NCI-H187 (cell line): ENCODE measurements at places on chromosomes 7 and 10.
A peak's percentile ranks its signal among the peaks of the same experiment; 100 is the strongest.

DNA sequence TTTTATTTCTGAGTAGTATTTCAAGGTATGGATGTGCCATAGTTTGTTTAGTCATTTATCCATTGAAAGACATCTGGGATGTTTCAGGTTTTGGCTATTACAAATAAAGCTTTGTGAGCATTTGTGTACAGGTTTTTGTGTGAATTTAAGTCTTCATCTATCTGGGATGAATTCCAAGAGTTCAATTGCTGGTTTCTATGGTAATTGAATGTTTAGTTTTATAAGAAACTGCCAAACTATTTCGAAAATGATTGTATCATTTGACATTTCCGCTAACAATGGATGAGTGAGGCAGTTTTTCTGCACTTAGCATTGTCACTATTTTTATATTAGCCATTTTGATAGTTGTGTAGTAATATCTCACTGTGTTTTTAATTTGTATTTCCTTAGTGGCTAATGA is 99.4 kb downstream of the WDFY4 start:
- DNase-seq: no peak

DNA sequence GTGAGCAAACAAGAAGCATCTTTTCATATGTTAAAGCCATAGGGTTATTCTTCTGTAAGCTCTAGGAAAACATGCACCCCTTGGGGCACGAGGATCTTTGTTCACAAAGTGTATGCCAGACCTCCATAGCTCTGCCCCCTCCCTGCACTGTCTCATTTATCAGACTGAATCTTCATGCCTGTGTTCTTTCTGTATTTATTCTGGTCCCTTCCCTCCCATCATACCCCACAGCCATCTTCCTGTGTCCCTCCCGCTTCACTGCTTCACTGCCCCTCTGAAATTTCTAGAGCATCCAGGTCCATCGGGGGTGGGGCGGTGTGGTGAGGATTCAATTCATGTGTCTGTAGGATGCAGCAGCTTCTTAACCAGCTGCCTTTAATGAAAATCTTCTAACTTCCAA is 7.5 kb downstream of the EPHB6 start:
- no peak for DNase-seq

DNA sequence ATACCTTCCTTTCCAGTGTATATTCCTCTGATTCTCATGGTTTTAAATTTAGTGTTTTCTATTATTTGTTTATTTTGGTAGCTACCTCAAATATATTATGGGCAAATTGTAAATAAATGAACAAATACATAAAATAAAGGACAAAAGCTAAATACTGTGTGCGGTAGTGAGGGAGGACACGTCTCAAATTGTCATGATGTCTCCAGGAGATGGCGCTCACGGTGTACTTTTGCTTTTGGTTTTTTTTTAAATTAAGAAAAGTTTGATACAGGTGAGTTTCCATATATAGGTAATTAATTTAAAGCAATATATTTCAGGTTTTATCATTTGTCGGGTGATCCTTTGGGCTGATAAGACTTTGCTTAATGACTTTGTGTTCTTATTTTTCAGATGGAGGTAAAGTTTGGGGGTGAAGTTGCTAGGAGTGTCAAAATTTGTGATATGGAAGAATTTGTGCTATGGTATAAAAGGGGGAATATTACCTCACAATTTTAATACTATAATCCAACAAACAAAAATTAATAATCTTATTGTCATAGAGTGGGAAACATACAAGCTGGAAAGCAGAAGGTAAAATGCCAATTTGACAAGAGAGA is 68.4 kb upstream of the TMEM229A start:
- no peak for DNase-seq

- no peak for DNase-seq
Measured at GRCh38 chr10:123097039-123097438, 38.7 kb upstream of the HMX3 start.

- no peak for DNase-seq
Measured at GRCh38 chr10:7260412-7260900, 150.4 kb downstream of the SFMBT2 start.

DNA sequence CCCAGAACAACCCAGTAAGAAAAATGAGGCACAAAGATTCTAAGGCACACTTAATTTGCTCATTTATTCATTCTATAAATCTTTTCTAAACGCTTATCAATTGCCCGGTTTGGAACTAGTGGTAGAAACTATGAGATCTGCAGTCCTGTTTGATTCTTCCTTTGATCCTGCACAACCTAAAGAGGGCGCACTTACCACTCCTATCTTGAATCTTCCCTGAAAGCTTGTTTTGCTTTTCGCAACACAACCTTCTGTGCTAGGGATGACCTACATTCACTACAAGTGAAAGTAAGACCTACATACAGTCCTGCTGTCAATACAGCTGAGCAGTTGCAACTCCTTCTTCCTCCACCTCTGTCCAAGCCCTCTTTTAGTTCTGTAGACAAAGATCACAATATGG is 12.6 kb upstream of the ARL4A start:
- DNase-seq: no peak

DNA sequence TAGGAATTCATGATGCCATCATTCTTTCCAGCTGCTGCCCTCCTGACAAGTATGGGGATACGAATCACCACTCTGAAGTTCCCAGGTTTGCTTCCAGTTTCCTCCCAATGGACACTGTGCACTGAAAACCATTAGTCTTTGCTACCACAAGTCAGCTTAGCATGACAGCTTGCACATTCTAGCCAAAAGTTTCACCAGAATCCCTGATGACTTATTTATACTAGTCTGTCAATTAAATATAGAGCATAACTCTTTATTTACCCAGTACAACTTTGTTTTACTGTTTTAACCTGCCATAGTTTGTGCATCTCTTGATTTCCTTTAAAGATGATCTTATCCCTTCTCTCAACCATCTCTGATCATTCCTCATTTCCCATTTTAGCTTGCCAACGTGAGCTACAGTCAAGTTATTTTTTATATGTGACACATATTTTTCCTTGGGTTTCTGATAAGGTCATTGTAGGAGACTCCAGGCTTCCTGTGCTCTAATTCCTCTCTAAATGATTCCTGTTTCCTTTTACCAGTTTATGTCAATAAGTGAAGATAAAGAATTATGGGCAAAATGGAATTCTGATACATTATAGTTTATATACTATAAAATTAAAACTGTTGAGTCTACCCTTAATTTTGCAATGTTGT is 167.5 kb upstream of the MEOX2 start:
- no peak for DNase-seq

DNA sequence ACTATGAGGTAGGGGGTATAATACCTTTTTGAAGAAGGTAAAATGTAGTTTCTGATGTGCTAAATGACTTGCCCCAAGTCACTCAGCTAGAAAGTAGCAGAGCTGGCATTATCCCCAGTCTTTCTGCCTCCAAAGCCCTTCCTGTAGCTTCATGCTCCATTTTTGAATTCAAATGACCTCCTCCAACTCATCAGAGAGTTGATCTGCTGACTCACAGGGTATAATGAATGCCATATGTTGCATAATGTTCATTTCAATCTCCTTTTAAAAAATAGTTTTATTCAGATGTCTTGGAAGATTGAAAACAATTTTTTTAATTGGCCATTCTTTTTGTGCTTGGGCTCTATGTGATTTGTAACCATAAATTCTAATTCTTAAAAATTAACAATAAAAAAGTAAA is 272.8 kb upstream of the IMMP2L start:
- DNase-seq: no peak

- DNase-seq: no peak
Measured at GRCh38 chr7:27714831-27715444, 25.0 kb upstream of the TAX1BP1 start.

DNA sequence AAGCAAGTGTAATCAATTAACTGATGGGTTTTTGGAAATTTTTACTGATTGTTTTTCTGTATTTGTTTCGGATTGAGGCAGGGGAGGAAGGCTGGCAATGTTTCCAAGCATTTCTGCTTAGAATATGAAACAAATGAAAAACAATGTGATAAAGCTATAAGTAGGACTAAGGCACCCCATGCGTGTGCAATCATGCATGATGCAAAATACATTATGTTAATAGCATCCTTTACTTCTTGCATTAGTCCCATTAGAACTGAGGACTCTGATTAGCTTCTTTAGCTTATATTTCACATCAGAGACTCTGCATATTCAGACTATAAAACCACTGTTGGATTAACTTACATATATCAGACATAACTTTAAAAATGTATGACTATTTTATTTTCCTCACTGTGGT is 48.7 kb upstream of the AGMO start:
- DNase-seq: no peak

DNA sequence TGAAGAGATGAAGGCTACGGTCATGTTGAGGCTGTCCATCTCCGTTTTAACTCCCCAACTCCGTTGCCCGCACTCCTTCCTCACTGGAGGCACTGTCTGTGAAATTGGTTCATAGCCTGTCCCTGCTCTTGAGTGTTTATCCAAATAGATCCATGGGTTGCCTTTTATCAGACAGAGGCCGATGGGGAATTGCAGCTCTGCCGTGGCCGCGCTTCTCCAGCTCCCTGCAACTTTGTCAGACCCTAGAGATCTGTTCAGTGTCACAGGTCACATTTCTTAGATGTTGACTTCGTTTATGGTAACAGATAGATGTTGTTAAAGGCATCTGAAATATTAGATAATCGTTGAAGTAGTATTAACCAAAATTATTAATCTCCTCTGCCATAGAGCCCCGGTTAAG is 14.7 kb downstream of the PPP2R2D start:
- no peak for DNase-seq

- no peak for DNase-seq
Measured at GRCh38 chr10:127090138-127090537, 106.3 kb downstream of the INSYN2A start.

- DNase-seq: no peak
Measured at GRCh38 chr7:106065575-106066500, 46.3 kb downstream of the SYPL1 start.

DNA sequence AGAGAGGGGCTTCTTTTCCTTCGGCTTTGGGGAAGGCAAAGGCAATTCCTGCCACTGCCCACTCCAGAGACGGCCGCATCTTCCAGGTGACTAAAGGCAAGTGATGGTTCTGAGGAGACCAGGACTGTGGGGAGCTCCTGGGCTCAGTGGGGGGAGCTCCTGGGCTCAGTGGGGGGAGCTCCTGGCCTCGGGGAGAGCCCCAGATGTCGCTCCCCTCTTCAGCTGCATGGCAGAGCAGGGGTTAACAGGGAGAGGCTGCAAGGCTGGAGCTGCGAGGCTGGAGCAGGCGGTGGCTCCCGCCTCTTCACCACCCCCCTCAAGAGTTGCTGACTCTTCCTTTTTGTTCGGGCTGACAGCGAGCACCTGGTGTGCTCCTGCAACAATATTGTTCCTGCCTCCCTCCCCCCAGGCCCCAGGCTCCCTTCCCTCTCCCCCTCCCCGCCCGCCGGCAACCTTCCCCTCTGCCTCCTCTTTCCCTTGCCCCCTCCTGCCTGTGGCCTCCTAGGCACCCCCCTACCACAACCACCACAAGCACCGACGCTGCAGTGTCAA is 56.3 kb upstream of the LBX1 start:
- DNase-seq: peak; percentile 32

DNA sequence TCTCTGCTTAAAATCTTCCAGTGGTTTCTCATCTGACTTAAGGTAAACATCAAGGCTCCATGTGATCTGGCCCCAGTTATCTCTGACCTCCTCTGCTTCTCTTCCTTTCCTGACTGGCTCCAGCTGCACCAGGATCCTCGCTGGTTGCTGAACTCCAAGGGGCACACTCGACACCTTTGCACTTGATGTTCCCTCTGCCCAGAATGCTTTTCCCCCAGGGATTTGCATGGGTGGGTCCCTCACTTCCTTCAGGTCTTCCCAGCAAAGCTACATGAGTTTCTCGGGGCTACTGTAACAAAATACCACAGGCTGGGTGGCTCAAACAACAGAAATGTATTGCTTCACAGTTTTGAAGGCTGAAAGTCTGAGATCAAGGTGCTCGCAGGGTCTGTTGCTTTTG is 166.0 kb upstream of the CDCA7L start:
- DNase-seq: no peak

DNA sequence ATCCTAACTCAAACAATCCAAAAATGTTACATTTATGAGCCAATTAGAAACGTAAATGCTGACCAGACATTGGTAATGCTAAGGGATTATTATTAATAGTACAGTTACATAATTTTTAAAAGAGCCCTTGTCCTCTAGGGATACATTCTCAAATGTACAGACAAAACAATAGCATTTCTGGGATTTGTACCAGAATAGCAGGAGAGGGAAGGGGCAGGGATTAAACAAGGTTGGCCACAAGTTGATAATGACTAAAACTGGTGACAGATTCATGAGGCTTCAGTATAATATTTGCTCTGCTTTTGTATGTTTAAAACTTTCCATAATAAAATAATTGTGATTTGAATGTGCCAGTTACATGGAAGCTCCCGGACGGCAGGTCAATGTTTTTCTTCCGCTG is 27.0 kb downstream of the HSPA12A start:
- DNase-seq: no peak

DNA sequence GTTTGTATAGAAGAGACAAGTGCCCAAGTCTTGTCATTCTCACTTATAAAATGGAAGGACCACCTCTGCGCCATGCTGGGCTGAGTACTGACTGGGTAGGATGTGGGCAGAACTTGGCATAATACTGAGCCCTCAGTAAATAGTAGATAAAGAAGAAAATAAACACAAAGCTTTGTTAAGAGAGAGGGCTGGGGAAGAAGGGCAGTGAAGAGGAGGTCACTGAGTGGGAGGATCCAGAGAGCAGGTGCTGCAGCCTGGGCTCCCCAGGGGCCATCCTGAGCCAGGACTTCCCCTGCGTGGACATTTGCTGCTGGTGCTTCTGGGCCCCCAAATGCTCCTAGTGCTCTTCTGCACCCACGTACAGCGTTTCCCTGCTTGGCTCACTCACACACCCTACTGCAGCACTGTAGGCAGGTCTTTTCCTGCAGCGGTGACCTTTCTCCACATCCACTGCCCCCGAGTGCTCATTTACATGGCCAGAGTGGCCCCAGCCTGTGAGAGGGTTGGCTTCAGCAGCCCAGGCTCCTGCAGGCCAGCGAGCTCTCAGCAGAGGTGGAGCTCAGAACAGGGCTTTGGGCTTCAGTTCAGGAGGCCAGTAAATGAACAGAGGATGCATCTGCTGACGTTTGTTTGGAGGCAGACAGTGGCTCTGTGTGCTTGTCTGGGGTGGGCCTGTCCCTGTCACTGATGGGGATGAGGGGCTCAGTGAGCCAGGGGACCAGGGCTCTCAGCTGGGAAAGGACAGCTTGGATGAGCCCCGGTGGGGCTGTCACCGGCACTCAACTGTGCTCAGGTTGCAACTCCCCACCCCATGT is 164.6 kb downstream of the ADARB2 start:
- DNase-seq: no peak

DNA sequence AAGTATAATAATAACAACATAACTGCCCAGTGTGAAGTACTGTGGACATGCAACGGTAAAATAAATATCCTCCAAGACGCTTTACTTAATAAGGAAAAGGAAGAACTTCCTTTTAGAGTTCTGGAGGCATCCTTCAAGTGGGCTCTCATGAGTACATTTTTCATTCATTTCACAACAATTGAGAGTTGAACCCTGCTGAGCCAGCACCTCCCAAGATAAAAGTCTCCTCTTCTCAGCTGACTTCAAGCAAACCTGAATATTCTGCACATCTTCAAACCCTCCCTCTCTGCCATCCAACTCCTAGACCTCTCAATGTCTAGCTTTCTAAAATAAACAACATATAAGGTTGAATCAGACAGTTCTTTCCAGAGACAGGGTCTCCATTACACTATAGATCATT is 7.5 kb downstream of the CCDC71L start:
- DNase-seq: no peak

GRCh38 chr10:11535346-11535959 is 76.0 kb downstream of the USP6NL start:
- DNase-seq: no peak
